ENCODE measurements at places on chromosomes 3 and 15.

GRCh38 chr15:40249477-40250303 lies 10.8 kb downstream of the PAK6 start:
- DNase-seq: no peak

DNA sequence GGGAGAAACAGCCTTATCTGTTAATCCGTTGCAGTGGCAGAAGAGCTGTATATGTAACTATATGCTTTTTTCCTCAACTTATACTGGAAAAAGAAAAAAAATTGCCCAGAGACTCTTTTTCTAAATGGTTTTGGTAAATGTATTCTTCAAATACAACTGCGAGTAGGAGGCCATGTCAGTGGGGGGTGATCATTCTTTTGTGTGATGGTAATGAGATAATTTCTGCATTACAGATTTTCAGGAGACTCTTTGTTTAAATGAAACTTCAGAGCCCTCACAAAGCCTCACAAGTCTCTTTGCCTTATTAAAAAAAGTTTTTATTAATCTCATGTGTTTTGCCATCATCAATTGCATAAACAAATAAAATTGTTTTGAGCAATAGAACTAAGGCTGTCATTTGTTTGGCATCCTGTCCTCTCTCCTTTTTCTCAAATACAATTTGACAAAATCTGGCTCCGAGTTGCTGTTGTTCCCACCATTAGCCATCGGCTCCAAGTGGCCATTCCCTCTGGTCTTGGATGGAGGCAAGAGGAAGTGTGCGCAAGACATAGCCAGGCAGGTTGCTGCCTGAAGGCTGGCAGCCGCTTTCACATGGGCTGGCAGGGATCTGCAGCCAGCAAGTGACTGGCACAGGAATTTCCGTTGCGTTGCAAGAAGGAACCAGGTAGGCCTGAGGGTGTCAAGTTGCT lies 116.7 kb downstream of the FNDC3B start:
- DNase-seq: no peak

- DNase-seq: no peak
Measured at GRCh38 chr15:99443768-99444446, 121.9 kb upstream of the MEF2A start.

DNA sequence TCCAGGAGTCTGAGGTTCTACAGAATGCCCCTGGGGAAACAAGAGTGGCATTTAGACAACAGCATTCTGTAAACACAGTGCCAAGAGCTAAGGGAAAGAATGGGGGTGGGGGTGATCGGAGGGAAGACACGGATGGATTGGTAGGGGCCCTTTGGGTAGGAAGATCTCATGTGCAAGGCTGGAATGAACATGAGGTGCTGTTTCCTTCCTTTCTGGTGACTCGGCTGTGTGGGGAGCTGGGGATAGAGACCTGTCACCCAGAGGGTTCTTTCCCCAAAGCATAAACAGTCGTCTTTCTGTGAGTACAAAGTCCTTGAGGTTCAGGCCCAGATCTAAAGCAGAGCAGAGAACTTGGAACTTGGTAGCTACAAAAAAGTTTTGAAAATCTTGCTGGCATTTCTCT lies 11.7 kb downstream of the TPM1 start:
- DNase-seq: no peak

DNA sequence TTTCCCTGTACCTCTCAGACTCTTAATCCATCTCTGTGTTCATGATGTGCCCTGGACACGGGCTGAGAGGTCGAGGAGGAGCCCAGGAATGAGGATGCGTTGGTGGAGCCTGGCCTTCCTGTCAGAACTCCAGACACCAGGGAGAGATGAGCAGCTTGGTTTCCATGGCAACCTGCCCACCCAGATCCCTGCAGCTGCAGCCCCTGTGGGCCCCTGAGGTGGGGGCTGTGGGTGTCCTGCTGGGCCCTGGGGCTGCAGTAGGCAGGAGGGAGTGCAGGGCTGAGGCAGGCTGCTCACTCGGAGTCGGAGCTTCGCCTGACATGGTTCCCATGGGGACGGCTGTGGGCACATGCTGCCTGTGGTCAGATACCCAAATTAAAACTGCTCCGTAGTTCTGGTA lies 7.7 kb upstream of the SCN10A start:
- no peak for DNase-seq

GRCh38 chr15:27535445-27536129 lies 563.5 kb downstream of the OCA2 start:
- DNase-seq: no peak

GRCh38 chr3:187743195-187744141 lies 1.8 kb downstream of the BCL6 start:
- DNase-seq: peak; percentile 75

DNA sequence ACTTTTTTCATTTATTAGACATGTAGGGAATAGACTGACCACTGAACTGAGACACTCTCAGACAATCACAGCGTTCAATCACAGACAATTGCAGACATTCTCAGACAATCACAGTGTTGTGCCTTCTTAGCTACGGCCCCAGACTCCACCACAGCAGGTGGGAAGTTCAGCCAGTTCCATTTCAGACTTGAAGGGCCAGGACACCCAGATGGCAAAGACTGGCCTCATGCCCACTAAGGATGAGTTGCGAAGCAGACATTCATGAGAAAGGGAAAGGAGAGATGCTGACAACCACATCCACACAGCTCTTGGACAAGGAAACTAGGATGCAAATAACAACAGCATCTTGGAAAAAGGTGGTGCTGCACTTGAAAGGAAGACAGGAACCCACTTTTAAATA lies 21.9 kb upstream of the ALDH1L1 start:
- DNase-seq: no peak

DNA sequence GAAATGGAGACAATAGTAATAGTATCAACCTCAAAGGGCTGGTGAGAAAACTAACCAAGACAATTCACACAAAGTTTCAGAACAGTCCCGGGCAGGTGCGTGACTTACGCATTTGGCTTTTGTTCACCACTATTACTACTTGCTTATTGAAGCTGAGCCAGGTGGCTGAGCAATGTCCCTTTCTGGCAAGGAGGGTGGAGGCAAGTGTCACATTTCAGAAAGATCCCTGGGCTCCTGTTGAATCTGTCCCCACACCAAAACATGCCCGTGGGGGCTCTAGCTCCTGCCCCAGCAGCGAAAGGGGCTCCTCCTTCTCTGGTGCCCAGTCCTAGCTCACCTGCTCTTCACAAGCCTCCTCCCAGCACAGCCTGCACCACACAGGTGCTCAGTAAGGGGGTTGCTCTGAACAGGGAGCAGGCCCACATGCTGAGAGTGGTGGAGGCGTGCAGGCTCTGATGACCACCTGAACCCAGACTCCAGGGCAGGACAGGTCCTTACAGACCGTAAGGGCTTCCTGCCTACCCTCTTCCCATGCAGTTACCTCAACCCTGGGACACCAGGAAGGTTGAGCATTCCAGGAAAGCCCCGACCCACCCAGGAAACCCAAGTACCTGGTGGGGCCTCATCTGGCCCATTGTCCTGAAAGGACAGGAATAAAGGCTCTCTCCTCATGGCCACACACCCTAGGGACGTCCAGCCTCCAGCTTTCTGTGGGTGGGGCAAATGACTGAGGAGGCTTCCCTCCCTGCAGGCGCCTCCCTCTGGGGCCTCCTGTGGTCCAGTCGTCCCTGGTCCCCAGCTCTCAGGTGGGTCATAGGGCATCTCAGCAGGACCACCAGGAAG lies 32.6 kb downstream of the SEMA7A start:
- DNase-seq: peak; percentile 42

GRCh38 chr3:175885231-175885766 lies 1026.2 kb downstream of the NAALADL2 start:
- no peak for DNase-seq

DNA sequence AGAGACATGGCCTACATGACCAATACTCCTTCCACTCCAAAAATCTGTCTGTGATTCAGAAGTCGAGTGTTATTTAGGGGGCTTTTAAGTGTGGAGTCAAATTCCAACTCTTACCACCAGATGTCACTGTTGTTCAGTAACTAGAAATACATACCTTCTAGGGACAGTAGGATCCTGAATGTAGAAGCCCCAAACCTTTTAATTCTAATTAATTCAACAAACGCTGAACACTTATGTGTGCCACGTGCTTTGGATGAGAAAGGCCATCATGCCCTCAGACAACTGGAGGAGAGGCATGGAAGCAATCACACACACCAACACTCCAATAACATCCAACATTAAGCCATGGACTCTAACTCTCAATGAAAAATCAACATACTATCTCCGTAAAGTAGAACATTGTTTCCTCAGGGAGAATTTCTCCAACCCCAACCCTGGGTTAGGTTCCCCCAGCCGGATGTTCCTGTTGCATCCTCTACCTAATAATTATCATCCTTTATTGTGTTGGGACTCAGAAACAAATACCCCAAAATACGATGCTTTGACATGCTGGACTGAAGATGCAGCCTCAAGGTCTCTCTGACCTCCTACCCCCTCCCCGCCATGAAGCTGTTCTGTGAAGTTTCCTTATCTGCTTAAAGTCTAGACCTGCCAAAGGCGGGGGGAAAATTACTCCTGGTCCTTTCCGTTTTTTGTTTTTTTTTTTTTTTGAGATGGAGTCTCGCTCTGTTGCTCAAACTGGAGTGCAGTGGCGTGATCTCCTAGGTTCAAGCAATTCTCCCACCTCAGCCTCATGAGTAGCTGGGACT lies 8.0 kb upstream of the CCDC13 start:
- DNase-seq: no peak

DNA sequence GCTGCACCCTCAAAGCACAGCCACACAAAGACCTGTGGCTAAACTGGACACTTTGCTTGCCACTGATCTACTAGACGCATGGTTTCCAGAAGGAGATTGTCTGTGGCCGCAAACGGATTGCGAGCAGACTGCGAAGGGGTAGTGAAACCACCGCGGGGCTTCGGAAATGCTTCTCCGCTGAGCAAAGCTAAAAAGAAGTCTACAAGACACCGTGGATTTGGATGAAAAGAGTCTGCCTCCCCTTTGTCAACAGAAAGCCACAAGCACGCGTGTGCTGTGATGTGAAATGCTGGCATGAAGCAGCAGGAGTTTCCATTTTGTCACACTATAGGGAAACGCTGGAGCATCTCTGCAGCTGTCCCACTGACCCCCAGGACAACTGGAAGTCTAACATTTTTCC lies 63.0 kb downstream of the TMEM44 start:
- no peak for DNase-seq

- no peak for DNase-seq
Measured at GRCh38 chr15:62975515-62975914, 67.0 kb upstream of the TPM1 start.

- DNase-seq: no peak
Measured at GRCh38 chr3:171283848-171284222, 176.4 kb downstream of the TNIK start.

GRCh38 chr3:69178838-69179739 lies 56.7 kb upstream of the LMOD3 start:
- DNase-seq: no peak

All from stimulated activated naive CD4-positive, alpha-beta T cell treated with Interleukin-2 at 50 U/mL for 16 hours (primary cell).